ENCODE measurements at places on chromosomes 12 and 14.

DNA sequence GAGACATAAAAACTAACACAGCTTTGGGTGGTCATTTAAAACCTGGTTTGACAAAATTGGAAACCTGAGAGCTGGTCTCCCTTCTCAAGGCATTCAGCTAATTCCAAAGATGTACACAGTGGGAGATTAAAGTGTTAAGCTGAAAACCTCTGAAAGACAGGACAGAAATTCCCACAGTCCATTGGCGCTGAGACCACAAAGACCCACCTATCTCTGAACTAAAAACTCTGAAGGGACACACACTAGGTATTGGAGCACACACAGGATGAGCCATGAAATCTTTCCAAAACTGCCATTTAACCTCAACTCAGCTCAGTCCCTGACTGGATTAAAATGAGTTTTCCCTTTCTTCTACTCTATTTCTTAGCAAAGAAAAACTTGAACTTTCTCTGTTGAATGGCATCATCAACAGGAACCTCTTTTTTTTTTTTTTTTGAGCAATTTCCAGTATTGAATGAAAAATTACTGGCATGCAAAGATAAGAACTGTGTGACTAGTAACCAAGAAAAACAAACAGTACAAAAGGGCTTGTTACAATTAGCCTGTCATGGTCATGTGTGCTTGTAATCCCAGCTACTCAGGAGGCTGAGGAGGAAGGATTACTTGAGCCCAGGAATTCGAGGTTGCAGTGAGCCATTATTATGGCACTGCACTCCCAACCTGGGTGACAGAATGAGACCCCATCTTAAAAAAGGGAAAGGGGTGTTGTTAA is 82.4 kb downstream of the IPO8 start:
- no peak for DNase-seq

DNA sequence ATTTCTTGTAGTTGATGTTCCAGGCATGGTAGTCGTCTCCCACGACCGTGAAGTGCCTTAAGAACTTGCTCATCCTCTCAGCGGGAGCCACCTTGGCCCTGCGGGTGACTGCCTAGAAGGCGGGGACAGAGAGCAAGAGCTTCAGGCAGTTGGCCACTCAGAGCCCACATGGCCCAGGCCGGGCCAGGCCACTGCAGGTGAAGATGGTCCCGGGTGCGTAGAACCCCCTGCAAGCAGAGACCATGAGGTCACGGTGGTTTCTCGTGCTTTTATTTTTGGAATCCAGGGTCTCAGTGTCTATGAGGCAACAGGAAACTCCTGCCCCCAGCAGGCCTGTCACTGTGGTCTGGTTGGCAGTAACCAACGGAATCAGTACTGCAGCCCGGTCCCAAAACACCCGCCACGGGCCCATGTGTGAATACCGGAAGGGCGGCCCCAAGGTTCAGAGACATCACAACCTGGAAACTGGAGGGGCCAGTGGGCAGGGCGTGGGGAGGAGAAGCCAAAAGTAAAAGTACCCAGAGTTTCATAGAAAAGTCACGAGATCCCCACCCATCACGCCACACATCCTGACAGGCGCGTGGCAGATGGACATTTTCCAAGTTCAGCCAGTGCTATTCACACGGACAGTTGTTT is 27.5 kb downstream of the HVCN1 start:
- DNase-seq: no peak

DNA sequence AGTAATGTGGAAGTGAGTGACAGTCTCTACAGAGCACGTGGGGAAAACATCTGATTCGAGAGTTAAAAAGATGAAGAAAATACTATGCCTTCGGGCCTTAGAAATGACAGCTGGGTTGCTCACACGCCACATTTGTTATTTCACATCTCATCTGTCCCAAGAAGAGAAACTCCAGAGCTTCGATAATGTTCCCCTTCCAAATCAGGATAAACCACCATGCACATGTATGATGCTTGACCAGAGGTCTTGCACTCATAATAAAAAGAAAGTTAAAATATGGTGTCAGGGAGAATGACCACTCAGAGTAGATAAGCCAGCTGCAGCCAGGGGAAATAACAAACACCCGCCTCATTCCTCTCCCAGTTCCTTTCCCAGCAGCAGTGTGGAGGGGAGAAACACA is 34.6 kb downstream of the NIN start:
- no peak for DNase-seq

GRCh38 chr12:47903151-47903611 is 1.6 kb downstream of the VDR start:
- DNase-seq: no peak

GRCh38 chr12:114926341-114926740 is 242.4 kb upstream of the TBX3 start:
- no peak for DNase-seq

DNA sequence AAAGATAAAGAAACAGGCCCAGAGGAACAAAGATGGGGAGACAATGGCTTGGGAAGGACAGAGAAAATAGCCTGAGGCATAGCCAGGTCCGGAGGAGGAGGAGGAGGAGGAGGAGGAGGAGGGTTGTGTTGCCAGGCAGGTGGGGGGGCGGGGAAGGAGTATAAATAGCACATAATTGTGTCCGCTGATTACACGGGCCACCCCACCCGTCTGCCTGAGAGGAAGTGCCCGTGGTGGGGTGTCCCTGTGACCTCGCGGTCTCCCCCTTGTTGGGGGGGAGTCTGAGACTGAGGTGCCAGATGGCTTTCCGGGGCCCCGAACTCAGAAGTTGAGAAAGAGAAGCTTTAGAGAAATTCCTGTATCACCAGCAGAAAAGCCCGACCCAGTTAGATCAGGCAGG is 1.9 kb upstream of the SP7 start:
- no peak for DNase-seq

DNA sequence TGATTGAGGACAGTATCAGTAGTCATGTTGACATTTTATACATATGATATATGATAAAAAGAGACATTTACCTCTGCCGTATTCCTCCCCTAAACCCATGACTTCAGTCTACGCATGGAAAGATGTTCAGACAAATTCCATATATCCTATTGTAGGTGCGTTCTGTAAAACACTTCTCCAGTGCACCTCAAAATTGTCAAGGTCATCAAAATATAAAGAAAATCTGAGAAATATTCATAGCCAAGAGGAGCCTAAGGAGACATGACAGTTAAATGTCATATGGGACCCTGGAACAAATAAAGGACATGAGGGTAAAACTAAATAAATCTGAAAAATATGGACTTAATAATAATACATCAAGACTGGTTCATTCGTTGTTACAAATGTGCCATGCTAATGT is 71.5 kb downstream of the CCER1 start:
- DNase-seq: no peak

- DNase-seq: no peak
Measured at GRCh38 chr14:102424520-102424919, 61.8 kb downstream of the TECPR2 start.

GRCh38 chr12:106918746-106919145 is 37.0 kb upstream of the TMEM263 start:
- DNase-seq: peak; percentile 67

DNA sequence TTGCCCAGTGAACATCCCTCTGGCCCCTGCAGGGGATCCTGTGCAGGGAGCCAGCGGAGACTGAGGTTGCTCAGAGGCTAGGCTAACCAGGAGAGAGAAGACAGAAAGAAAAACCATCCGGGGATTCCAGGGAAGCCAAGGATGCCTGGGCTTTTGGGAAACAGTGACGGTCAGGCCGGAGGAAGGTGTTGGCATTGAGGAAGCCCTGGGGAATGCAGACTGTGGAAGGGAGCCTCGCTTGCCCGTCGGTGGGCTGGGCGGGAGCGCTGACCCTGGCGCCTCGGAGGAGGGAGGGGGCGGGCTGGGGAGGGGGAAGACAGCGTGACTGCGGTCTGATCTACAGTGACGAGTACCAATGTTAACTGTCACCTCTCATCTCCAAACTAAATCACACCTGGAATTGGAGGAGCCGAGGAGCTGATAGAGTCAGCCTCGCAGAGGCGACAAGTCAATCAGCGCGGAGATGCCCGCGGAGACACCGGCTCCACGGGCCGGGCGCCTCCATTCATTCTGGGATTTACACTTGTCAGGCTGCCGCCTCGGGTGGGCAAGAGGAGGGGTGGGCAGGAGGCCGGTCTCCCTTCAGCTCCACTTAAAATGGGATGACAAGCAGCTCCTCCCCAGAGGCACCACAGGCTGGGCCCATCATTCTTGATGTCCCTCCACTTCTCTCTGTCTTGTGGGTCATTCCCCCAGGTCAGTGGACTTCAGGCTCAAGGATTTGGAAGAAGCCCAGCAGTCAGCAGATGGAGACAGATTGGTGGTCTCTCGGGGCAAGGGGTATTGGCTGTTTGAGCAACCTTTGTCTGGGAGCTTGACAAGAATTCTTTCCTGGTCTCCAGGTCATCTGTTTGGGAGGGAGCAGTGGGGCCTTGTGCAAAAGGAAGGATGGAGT is 20.4 kb upstream of the GPATCH2L start:
- no peak for DNase-seq

GRCh38 chr14:103483600-103483999 is 39.0 kb downstream of the CKB start:
- DNase-seq: no peak

- no peak for DNase-seq
Measured at GRCh38 chr12:112847708-112848337, 56.3 kb downstream of the RPH3A start.

- DNase-seq: no peak
Measured at GRCh38 chr12:98456576-98457573, 58.5 kb upstream of the TMPO start.

- DNase-seq: no peak
Measured at GRCh38 chr12:88351146-88351545, 209.0 kb downstream of the TMTC3 start.

GRCh38 chr12:31715283-31715825 is 13.5 kb downstream of the AMN1 start:
- DNase-seq: no peak

DNA sequence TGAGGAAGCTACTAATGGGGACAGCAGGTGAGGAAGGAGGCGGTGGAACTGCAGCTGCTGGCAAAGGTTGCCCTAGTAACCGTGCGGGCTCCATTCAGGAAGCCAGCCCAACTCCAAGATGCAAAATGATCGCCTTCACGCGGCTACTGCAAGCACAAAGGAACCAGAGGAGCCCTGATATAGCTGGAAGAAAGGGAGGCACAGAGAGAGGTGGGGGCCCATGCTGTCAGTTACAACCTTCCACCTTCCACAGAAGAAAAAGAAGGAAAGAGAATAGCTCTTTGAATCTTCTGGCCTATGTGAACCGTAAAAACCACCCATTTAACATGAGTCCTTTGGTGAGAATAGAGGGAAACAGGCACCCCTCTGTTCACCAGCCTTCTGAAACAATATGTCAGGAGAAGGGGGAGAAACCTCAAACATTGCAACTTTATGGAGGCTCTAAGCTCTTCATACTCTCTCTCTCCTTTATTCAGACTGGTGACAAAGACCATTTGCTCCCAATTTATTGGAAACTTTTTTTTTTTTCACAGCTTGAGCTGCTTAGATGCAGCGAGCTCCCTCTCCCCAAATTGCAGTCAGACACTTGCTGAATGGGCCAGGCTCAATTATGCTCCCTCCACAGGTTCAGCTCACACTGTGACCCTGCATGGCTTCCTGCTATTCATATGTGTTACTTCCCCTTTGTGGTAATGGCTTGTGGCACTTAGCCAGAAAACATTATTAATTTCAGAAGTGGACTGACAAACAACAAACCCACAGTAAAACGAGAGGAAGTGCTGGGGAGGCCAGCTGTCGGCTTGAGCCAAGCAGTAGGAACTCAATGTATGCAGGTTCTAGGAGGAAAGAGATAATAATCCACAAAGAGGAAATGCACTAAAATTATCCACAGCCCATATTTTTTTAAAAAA is 6.2 kb downstream of the DUSP6 start:
- no peak for DNase-seq

GRCh38 chr14:31026450-31027235 is 464 bp upstream of the STRN3 start:
- DNase-seq: peak; percentile 87

GRCh38 chr12:14766649-14767215 is 36.5 kb downstream of the WBP11 start:
- no peak for DNase-seq

GRCh38 chr12:24881227-24881626 is 67.7 kb downstream of the BCAT1 start:
- no peak for DNase-seq

DNA sequence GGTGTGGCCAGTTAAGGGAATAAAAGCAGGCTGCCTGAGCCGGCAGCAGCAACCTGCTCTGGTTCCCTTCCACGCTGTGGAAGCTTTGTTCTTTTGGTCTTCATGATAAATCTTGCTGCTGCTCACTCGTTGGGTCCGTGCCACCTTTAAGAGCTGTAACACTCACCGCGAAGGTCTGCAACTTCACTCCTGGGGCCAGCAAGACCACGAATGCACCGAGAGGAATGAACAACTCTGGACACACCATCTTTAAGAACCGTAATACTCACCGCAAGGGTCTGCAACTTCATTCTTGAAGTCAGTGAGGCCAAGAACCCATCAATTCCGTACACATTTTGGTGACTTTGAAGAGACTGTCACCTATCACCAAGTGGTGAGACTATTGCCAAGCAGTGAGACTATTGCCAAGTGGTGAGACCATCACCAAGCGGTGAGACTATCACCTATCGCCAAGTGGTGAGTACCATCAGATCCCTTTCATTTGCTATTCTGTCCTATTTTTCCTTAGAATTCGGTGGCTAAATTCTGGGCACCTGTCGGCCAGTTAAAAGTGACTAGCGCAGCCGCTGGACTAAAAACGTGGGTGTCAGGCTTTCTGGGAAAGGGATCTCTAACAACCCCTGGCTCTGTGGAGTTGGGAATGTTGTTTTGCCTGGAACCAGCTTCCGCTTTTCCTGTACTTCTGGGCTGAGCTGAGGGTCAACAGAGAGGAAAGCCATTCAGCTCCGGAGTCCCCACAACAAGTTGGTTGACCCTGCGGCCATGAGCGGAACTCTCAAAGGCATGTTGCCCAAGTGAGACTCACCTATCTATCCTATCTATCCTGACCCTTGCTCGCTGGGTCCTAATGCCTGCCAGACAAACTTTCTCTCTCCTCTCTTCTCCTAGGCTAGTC is at the start of gene DHRS2:
TSS of gene DHRS2 (plus strand) at position 48 of the 895 bp plus-strand sequence. CDS start 2,501 bp downstream, outside the sequence.
- no peak for DNase-seq

DNA sequence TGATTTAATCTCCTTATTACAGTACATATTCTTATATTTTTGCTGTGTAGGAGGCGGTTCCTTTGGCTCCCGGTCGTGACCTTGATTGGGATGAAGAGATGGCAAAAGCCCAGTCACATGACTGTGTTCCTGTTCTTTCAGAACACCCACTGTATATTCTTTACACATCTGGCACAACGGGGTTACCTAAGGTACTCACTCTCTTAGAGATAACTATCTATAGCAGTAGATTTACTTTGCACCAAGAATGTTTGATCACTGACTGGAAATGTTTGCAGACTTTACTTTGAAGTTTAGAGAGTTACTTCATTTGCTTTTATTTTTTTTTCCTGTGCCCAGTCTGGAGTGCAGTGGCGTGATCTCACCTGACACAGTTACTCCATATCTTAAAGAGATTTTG is 65.2 kb downstream of the ACSS3 start:
- no peak for DNase-seq

DNA sequence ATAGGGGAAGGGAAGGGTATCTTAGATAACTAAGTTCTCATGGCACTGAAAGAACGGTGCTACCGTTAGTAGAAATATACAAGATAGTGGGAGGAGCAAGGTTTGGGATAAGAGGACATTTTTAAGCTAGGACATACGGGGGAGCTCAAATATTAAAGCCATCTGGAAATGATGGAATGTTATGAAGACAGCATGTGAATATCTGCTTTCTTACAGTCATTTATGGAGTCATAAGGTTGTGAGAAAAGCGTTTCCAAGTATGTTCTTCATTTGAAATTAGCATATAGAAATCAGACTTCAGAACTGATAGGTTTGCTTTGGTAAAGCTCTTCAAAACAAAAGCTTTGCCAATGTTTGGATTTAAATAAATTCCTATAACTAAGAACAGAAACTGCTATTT is 62.3 kb downstream of the OTOGL start:
- no peak for DNase-seq
